RCC 7860 (cell line): ENCODE measurements at places on chromosomes 16 and 17.

- no peak for DNase-seq
These were observed 60.5 kb downstream of the ADAMTS18 start for GRCh38 chr16:77374384-77374783.

DNA sequence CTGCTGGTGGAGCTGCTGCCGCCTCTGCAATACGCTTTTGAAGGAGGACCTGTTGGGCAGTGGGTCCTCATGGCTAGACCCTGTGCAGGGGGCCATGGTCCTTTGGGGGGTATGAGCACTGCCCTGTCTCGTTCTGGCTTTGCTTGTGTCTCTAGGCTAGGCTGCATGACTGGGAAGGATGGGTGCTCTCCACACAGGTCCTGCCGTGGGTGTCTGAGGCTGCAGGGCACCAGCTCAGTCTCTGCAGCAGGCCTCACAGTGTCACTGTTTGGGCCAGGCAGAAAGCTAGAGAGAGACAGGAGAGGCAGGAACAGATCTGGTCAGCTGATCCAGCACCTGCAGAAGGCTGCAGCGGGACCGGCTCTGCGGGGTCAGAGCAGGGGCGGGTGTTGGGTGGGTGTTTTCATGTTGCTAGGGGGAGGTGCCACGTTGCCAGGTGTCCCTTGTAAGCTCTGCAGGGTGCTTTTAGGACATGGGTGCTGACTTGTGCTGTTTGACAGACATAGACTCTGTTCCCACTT is 111.4 kb downstream of the SNX29 start:
- DNase-seq: no peak

GRCh38 chr16:85236818-85237150 is 124.5 kb upstream of the CIBAR2 start:
- no peak for DNase-seq

DNA sequence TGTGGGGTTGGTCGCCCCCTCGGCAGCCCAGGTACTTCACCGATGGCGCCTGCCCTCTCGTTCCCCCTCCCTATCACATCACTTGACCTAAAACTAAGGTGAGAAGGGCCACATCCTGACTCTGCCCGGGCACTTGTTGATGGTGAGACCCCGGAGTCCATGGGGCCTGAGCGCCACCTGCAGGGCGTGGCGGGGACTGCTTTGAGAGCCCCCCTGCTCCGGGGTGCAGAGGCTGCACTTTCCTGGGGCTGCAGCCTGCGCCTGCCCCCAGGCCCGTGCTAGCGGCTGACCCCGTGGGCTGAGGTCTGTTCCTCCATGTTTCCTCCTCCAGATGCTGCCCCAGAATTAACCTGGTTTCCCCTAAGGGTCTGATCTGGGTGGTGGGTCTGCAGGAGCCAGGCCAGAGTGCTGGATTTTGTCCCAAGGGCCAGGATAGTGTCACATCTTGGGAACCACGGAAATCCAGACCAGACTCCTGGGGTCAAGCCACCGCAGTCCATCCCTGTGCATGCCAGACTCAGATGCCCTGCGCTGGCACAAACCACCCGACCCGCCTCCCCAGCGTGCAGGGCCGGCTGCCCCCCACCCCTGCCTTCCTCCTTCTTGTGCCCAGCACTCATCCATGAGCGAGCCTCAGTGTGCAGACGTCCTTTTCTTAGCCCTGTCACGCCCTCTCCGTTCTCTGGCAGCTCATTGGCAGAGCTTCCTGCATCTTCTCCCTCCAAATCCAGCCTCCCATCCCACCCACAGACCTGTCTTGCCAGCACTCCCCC is 2.7 kb downstream of the NDUFAF8 start:
- DNase-seq: no peak

DNA sequence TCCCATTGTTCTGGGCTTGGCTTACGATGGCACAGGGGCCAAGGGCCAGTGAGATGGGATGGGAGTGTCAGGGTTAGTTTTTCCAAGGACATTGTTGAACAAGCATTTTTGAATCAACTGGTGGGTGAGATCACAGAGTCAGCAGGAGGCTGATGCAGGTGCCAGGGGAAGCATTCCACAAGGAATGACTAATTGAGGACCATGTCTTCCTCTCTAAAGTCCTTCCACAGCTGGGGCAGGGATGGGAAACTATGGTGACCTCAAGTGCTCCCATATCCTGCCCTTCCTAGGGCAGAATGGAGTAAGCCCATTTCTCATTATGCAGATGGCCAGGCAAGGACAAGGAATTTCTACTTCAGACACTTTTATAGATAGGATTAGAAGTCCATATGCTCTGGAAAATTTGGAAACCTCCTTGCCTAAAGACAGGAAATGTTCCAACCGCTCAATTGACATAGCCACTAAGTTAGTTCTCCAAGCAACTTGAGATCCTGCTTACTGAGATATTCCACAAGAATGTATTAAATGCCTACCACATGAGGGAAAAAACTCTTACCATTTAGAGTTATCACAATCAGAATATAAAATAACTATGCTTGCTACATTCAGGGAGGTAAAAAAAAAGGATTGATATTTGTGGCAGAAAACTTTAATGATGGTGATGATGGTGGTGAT is 21.2 kb upstream of the ENGASE start:
- peak; percentile 41 for DNase-seq

GRCh38 chr17:27457731-27458523 is 1.7 kb downstream of the KSR1 start:
- DNase-seq: no peak

DNA sequence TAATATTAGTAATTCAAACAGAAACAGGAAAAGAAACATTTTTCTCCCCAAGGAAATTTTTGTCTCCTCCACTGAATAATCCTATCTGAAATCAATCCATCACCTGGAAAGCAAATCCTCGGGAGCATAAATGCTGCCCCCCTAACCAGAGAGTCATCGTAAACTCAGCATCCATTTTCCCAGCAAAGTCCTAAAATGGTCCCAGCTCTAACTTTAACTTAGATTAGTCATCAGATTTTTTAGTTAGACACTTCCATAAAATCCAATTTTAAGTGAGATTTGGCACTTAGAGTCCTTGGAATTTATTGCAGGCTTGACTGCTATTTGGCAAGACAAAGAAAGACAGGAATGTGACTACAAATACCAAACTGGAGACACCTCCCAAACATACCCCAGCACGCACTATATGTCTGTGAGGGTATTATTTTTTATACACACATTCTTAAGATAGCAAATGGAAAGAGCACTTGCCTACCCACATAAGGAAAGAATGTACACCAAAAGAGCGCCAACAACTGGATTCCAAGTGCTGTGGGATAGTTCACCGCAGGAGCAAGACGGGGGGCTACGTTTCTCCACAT is 15.4 kb downstream of the SCO1 start:
- DNase-seq: no peak

DNA sequence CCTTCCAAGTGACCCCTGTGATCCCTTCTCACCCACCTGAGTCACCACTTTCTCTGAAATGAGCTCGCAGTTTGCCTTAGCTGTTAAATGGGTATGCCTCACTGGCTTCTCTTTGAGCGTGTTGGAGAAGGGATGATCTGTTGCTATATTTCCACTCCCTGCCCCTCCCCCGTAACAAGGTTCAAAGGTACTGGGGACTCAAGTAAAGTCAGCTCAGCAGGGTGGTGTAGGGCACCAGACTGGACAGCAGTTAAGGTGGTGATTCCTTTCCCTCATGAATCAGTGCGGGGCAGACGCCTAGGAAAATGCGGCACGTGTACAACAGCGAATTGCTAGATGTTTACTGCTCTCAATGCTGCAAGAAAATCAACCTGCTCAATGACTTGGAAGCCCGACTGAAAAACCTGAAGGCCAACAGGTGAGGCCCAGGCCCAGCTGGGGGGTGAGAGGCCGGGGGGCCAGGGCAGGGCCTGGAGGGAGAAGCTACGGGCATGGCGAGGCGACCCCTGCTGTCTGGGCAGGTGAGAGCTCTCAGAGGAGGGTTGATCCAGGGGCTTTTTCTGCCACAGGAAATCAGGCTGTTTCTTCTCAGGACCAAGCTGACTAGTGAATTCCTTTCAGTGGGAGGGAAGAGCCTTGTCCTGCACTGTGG is 130.3 kb downstream of the RAB11FIP4 start:
- DNase-seq: no peak

DNA sequence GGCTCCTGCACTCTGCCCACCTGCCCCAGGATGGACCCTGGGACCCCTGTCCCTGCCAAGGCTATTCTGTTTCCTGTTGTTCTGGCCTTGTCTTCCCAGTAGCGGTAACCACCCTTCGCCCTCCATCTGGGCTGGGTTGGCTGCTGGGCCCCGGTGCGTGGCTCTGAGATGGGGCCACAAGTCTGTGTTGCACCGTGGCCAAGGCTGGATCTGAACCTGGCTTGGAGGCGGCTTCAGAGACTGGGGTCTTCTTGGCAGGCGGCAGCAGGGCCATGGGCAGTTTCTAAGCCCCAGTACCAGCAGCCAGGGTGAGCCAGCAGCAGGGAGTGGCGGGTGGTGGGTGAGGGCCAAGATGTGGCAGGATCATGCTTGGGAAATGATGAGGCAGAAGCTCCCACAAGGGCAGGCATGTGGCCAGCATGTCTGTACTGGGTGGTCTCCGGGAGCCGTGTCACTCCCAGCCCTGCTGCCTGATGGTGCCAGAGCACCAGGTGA is 12.6 kb downstream of the MAP2K3 start:
- DNase-seq: no peak

DNA sequence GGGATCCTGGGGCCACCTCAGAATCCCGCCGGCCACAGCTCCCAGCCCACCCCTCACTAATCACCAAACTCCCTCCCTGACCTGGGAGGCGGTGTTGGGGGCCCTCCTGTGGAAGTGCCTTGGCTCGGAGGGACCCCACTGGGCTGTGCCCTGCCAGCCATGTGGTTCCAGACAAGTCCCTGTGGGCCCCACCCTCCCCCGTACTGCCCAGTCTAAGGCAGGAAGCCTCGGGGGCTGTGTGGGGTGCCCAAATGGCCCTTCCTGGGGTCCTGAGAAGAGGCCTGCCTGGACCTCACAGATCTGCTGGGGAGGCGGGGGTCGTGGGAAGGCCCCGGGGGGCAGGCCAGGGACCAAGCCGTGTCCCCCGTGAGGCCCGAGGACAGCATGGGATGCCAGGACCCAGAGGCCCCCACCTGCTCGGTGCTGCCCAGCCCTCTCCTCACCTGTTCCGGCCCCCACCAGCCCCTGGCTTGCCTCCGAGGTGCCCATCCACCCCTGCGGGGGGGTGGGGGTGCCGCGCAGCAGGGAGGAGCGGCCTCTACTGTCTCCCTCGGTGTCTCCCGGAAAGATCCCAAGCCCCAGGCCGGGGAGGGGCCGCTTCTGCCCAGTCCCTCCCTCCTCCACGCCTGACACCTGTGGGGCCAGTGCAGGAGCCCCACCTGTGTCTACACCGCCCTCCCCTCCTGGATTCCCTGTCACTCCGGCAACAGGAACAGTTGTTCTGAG is 9.3 kb upstream of the KREMEN2 start:
- DNase-seq: no peak

GRCh38 chr16:12468552-12468951 is 335.1 kb downstream of the CPPED1 start:
- no peak for DNase-seq

GRCh38 chr16:27398894-27399853 is 2.8 kb upstream of the IL21R start:
- DNase-seq: no peak

DNA sequence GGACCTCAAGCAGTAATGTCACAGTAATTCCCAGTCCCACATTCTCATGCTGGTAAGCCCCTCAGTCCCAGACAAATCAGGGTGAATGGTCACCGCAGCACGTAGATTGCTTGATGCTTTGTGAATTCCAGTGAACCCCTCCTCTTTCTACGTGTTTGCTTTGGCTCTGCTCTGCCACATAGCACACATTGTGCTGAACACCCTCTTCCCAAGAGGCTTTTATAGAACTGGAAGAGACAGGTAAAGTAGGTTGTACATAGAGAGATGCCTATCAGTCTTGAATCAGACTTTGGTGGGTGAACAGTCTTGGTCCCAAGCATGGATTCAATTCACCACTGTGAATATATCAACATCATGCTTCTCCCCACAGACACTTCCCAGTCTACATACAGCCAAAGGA is 579 bp upstream of the KRTAP9-6 start:
- no peak for DNase-seq

- no peak for DNase-seq
These were observed 66.1 kb downstream of the PLD6 start for GRCh38 chr17:17139972-17140589.

DNA sequence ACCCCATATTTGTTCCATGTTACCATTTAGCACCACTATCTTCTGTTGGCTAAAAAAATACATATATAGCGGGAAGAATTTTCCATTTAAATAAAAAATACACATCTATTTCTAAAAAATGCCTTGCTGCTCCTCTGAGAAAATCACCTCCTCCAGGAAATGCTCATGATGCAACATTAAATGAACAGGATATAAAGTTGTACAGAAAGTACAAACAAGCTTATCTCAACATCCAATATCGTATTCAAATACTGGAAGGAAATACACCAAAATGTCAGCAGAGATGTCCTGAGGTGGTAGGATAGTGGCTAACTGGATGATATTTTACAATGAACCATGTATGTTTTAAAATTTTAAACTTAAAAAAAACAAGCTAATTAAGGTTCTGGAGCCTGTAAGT is 21.3 kb downstream of the GNA13 start:
- no peak for DNase-seq

- no peak for DNase-seq
These were observed 34.5 kb downstream of the COX10 start for GRCh38 chr17:14103836-14104235.

GRCh38 chr17:44653954-44654353 is 2.3 kb upstream of the MEIOC start:
- DNase-seq: no peak

- no peak for DNase-seq
These were observed 21.0 kb downstream of the CACNA1H start for GRCh38 chr16:1173788-1174451.

DNA sequence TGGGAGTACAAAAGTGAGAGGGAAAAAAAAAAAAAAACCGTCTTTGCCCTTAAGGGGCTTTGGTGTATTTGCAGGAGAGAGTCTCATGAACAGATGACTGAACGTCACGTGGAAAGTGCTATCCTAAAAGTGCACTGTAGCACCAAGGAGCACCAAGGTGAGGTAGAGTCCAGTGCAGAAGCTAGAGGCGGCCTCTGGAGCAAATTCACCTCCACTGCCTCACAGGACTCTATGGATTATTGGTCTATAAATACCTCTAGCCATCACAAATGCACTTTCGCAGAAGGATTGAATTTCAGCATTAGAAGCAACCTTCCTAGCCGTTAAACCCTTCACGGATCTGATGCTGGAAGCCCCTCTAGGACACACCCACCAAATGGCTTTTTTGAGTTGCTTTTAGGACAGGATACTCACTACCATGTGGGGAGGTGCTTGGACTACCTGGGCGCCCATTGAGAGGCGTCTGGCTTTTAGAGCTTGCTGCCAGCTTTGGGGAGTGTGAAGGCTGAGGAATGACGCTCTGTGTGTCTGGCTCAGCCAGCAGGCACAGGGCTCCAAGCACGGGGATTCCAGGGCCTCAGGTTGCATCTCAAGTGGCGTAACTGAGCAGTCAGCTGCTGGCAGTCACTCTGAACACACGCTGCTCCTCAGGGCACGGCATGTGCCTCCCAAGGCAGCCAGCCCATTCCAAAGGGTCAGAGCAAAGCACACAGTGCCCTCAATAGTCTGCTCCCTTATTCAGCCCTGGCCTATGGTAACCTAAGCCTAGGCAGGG is 52.7 kb downstream of the CDRT4 start:
- no peak for DNase-seq

GRCh38 chr17:59287891-59288290 is 43.6 kb upstream of the YPEL2 start:
- DNase-seq: no peak
